ENCODE measurements at places on chromosomes 2 and 18.

- DNase-seq = no peak
These were observed 100.7 kb downstream of the GALNT13 start for GRCh38 chr2:153972412-153972811.

GRCh38 chr2:146984014-146984413 lies 860.8 kb upstream of the ACVR2A start:
- no peak for DNase-seq

DNA sequence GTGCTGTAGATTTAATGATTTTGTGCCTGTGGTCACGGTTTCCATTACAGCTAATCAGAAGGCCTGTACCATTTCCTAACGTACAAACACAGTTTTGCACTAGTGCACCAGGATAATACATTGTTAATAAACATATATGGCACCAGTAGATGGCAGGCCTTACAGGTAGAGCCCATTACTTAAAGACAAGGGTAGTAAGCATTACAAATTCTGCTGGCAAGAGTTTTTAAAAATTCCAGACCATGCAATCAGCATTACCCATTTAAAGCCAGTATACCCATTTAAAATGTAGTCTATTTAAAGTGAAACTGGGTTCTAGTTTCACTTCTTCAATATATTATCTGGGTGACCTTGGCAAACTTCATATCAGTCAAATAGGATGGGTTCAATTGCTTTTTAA lies 224.2 kb downstream of the NUP35 start:
- DNase-seq = no peak

GRCh38 chr2:29066997-29067605 lies 7.2 kb downstream of the PCARE start:
- no peak for DNase-seq

DNA sequence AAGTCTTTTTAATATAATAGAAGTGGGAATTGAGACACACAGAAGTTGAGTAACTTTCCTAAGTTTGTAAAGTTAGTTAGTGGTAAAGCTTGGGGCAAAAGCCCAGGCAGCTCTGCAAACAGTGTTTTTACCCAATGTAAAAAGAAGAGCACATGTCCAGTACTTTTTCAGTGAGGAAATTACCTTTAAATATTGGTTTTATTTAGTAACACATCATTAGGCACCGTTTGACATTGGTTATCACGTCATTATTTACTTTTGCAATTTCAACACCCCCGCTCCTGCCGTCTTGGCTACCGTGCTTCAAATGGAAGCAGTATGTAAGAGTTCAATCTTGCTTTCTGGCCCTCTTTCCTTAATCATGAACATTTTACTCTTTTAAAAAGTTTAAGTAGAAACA lies 807.9 kb downstream of the EPHA4 start:
- DNase-seq = no peak

GRCh38 chr2:109139865-109140396 lies 10.9 kb downstream of the SH3RF3 start:
- DNase-seq = no peak

DNA sequence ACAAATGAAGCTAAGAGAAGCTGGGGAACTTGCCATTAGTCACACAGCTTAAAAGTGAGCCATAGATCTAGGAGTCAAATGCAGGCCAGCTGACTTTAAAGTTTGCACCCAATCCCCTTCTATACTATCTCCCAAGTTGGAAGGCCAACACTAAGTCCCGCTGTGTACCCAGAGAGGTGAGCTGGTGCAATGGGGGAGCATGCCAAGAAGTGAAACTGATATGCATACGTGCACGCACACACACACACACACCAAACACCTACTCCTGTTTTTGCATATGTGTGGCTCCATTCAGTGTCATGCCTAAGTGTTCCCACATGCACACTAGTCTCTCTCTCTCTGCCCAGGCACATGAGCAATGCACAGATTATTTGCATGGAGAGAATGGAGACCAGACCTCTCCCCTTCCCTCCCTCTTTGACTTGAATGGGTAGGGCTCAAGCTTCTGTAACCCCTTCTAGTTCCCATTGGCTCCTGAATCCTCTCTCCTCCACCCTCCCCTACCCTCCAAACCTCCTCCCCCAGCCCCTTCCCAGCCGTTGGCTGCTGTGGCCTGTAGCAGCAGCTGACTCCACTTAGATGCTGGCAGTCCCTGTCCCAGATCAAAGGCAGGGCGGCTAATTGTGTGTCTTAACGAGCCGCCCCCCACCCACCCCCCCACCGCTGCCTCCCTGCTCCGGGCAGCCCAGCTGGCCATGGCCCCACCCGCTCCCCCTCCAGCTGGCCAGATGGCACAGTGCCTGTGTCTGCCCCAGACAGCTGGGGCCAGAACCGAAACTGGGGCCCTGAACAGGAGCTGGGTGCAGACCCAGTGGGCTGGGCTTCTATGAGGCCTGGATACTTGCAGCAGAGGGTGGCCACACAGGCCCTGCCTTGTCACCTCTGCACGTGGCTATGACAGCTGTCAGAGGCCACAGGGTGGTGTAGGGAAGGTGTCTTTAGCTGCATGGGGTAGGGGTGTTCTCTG lies 5.6 kb downstream of the WNT10A start:
- no peak for DNase-seq

DNA sequence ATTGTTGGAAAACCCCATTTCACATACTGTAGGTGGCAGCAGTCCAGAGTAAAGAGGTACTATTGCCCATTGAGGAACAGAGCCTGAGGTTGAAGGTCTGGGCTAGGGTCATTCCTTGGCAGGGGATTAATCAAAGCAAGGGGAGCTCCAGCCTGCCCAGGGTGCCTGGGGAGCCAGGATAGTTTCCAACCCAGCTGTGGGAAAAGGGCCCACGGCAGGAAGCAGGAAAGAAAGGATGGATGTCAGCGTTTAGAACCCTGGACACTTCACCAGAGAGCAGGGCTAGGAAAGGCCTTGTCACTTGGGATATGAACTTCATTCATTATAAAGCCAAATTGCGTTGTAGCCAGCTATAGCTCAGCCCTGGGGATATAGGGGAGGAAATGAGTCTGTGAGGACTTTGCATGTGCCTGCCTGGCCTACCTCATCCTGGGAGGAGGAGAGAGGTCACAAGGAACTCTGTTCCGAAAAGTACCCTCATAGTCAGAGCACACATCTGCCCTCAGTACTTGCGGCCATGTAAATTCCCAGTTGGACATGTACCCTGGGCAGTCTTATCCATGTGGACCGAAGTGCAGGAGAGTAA lies 140.2 kb upstream of the COPS8 start:
- no peak for DNase-seq

GRCh38 chr18:58168221-58168620 lies 124.2 kb downstream of the NEDD4L start:
- no peak for DNase-seq

GRCh38 chr2:210517264-210517663 lies 39.1 kb upstream of the CPS1 start:
- DNase-seq = no peak

GRCh38 chr18:56157541-56157940 lies 480.9 kb downstream of the TXNL1 start:
- DNase-seq = no peak

DNA sequence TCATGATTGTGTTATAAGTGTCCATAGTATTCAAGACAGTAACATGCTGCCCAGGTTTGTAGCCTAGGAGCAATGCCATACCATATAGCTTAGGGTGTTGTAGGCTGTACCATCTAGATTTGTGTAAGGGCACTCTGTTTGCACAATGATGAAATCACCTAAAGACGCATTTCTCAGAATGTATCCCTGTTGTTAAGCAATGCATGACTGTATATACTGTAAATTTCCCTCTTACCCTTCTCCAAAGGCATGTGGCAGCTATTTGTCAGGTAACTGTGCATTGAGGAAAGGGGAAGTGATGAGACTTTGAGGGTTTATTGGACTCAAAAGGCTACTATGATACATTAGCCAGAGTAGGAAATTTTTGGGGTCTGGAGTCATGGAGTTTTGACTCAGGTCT lies 180.8 kb downstream of the VAPA start:
- no peak for DNase-seq

DNA sequence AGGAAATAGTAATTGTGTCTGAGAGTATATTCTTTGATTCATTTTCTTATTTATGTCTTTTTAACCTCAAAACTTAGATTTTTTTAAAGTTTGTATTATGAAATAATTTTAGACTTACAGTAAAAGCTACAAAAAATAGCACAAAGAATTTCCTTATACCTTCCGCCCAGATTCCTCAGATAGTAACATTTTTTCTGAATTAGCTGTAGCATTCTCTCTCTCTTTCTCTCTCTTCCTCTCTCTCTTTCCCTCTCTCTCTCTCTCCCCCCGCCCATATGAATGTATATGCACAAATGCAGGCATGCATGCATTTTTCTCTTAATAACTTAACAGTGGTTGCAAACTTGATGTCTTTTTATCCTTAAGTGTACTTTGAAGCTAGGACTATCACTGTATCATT lies 361.1 kb upstream of the NRP2 start:
- DNase-seq = no peak

GRCh38 chr2:105180491-105180972 lies 61.0 kb upstream of the GPR45 start:
- no peak for DNase-seq

GRCh38 chr2:100610381-100610831 lies 47.6 kb downstream of the PDCL3 start:
- peak; percentile 23 for DNase-seq

DNA sequence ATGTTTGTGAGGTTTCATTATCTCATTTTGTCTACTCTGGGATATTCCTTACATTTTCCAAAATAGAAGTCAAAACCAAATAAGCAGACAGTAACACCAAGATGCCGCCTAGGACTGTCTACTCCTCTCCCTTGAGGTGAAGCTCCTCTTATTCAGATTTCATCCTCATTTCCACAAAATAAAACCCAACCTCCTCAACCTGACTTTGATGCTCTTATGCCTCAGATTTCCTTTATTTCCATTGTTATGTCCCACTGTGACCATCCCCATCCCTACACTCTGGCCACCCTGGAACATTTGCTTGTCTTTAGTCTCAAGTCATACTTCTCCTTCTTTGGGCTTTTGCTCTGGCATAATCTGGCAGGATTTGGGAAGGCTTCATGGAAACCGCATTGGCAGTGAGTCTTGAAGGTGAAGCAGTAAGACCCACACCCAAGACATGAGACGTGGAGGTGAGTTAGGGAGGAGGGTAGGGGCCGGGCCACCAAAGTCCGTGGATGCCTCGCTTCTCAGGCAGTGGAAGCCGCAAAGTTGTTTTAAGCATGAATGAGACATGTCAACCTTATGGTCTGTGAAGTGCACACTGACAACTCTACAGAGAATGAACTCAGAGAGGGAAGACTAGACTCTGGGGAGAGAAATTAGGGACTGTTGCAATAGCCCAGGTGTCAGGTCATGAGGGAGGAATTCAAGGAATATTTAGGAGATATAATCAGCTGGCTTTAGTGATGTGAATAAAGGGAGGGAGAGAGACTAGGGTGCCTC lies 63.6 kb downstream of the DDX1 start:
- no peak for DNase-seq

DNA sequence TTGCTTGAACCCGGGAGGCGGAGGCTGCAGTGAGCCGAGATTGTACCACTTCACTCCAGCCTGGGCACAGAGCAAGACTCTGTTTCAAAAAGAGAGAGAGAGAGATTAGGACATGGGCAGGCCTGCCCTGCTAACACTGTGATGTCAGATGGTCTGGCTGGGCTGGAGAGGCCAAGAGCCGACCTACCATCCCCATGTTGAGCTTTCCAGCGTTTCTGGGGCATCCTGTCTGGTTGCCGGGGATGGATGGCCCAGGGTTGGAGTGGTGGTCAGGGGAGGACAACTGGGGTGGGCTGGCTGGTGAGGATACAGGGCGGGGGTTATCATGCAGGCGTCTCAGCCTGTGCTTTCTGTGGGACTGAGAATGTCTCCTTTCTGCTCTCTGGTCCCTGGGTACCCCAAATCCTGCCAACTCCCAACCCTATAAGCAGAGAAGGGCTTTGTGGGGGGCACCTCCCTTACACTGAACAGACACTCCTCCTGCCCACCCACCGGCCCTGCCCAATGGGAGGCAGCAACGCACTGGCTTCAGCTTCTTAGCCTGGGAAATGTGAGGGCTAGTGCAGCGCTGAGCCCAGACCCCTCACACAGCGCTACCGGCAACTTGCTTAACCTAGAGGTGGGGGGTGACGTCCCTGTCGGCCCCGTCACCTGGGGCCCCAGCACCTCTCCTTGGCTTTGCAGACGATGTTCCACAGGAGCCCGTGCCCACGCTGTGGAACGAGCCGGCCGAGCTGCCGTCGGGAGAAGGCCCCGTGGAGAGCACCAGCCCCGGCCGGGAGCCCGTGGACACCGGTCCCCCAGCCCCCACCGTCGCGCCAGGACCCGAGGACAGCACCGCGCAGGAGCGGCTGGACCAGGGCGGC lies 5.4 kb downstream of the SNORC start:
- no peak for DNase-seq

DNA sequence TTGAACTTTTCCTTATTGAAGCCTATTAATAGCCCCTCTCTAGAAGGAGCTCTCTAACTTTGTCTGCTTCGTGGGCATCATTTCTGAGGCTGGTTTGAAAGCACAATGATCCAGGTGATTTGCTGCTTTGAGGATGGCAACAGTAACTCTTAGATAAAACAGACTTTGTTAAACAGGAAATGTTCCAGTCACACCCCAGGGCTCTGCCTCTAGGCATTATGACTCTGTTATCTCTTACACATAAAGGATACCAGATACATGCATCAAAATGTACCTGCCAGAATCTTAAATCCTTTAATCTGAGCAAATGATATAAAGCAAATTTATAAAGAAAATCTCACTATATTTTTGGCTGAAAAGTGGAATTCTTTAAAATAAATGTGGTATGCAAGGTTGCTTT lies 52.3 kb downstream of the GAD1 start:
- DNase-seq = no peak

DNA sequence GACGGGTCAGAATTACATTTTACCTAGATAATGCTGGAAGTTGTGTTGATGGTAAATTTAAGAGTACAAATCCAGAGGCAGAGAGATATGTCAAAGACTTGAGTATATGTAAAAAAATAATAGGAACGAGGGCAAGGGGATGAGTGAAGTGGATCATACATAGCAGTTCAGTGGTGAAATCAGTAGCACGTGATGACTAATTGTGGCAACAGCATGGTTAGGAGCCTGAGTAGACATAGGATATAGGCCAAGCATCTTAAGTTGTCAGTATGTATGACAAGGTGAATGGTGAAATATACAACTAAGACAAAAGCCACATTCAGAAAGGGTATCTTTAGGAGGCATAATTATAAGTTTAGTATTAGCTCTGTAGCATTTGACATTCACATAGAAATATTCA lies 826.5 kb upstream of the PIK3C3 start:
- no peak for DNase-seq

GRCh38 chr2:205934443-205934842 lies 151.5 kb downstream of the INO80D start:
- DNase-seq = no peak

DNA sequence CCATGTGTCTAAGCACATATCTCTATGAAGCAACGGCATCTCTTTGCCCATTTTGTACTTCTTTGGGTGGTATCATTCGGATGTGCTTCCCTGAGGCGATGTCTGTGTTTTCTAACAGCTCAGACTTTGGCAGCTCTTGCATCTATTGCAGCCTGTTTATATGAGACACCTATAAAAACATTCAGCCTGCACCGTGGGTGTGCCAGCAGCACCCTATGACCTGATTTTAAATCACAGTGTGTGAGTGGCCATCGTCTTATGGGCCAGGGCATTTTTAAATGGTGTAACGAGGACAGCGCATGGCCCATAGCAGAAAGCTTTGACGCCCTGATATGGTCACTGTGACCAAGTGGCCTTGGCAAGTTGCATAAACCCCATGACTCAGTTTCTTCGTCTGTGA lies 12.9 kb downstream of the NPAS2 start:
- DNase-seq = no peak
